ENCODE measurements at places on chromosomes 13 and 19.

GRCh38 chr19:47485210-47485609 is 1.2 kb upstream of the KPTN start:
- no peak for DNase-seq

DNA sequence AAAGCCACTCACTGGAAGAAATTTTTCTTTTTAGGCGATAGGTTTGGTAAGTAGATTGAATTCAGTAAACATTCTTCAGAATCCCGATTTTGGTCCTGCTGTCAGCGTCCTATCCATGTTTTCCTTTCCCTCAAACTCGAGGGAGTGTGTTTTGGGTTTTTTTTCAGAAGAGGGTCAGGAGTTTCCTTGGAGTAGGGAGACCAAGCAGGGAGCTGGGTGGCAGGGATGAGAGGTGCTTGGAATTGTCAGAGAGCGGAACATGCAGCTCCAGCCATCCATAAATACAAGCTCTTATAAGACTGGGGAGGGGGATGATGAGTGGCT is 1.6 kb upstream of the PCDH8 start:
- DNase-seq = no peak

DNA sequence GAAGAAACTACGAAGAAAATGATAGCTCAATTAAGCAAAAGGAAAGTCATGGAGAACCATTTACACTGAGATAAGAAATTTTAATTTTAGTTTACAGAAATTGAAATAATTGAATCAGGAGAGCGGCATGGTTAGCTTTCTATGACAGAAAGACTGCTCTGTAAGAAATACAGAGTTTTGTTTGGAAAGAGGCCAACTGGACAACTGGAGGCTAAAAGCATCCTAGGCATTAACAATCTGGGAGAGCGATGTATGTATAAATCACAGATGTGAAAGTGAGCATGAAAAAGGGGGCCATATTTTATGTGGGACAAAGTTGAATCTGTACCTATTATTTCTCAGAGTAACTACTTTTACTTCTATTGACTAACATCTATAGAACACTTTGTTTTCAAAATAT is 1608.8 kb upstream of the PCDH20 start:
- DNase-seq = no peak

DNA sequence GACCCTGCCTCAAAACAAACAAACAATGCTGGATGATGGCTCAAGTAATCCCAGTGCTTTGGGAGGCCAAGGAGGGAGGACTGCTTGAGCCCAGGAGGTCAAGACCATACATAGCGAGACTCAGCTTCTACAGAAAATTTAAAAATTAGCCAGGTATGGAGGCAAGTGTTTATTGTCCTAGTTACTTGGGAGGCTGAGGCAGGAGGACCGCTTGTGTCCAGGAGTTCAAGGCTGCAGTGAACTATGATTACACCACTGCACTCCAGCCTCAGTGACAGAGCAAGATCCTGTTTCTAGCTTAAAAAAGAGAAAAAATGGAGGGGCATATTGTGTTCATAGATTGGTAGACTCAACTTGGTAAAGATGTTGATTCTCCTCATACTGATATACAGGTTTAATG is 36.2 kb downstream of the KPNA3 start:
- DNase-seq = no peak
